ENCODE measurements at places on chromosomes 4 and X.
A peak's percentile ranks its signal among the peaks of the same experiment; 100 is the strongest.

GRCh38 chr4:76533314-76533713, 98.3 kb downstream of the SHROOM3 start:
- no peak for DNase-seq

DNA sequence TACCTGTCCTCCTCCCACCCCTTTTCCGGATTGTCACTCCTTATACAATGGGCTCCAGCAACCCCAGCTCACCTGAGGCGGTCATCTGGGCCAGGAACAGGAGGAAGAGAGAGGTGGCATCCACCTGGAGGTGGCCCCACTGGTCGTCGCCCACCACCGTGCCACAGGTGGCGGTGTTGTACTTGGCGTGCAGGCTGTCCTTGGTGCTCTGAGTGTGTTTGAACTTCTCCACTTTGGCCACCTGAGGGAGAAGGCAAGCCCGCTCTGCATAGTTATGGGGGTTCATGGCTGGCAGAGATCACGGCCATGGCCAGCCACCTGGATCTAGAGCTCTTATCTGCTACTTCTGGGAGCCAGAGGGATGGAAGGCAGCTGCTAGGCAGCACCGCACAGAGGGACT, 32.9 kb downstream of the PHKA2 start:
- DNase-seq, result no peak

DNA sequence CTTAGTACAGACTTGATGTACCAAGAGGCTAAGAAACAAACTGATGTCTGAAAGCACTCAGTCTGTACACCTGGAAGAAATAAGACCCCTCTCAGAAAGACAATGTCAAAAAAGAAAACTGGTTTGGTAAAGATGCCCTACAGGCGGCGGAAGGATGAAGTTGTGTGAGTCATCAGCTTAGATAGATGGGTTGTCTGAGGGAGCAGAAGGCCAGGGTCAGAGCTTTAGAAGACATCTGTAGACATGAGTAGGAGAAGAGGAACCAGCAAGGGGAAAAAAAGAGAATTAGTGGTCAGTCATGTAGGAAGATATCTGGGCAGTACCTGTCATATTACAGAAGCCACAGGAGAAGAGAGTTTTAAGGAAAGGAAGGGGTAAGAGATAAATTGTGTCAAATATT, 8.3 kb downstream of the SRPX2 start:
- DNase-seq, result no peak

DNA sequence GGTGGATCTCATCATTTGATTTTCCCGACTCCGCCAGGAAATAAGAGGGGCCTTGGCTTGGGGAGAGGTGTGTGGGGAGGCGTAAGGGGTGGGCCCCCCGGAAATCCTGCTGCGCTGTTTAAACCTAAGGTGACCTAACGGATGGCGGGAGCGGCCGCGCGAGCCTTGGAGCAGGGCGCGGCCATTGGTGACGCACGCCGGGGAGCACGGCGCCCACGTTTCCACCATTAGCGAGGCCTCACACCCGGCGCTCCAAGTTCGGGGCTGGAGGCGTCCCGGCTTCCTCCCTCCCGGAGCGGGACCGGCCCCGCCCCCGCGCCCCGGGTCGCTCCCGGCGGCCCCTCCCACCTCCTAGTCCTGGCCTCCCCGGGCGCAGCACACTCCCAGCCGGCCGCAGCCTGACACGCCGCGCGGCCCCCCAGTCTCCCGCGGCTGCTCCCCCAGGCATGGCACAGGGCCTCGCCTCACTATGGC, at the start of gene SMS:
TSS of gene SMS (plus strand) at position 354 of the 474 bp plus-strand sequence. CDS start at position 470, 116 bp downstream.
- DNase-seq, result peak; percentile 45

DNA sequence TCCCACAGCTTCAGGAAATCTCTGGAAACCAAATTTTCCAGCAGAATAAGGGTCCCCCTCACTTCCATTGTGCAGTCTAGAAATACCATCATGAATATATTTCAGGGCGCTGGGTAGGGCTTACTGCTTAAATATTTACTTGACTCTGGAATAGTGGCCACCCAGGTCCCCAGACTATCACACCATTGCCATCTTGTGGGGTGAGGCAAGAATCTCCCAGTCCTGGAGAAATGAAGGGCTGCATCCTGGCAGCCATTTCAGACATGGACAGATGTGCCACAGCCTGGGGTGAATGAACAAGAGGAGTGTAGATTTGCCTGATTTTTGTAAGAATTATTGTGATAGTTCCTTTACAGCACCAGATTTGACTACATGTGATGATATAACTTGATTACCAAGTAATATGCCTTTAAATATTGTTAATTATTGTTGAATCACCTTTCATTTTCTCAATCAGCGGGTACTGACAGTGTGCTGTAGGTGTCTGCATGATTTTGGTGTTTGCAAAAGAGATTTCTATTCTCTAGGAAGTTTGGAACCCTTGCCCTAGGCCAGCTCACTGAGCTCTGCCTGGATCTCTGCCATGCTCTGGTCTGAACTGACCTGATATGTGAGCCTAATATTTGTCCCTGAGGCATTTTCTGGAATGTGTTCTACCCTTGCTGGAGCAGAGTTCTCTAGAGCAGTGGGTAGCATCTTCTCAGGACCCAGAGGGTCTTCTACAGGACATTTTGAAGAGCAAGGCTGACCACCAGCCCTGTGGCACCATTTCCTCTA, 183.4 kb downstream of the KIT start:
- DNase-seq, result no peak

DNA sequence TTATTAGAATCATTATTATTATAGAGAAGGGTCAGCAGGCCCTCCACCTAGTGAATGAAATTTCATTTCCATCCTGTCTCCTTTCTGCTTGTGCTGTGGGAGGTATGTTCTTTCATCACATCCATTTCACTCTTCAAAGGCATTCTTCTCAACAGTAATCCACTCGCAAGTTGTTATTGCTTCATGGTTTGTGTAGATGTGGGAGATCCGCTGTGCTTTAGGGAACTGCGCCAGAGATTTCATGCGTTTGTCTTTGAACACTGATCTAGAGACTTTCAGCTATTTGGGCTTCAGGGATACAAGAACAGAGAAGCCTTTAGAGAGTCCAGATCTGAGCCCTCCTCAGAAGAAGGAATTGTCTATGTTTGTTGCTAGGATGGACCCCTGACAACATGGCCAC, 53.5 kb upstream of the PUDP start:
- DNase-seq, result no peak

GRCh38 chr4:13985837-13986236, 358.3 kb upstream of the BOD1L1 start:
- no peak for DNase-seq

DNA sequence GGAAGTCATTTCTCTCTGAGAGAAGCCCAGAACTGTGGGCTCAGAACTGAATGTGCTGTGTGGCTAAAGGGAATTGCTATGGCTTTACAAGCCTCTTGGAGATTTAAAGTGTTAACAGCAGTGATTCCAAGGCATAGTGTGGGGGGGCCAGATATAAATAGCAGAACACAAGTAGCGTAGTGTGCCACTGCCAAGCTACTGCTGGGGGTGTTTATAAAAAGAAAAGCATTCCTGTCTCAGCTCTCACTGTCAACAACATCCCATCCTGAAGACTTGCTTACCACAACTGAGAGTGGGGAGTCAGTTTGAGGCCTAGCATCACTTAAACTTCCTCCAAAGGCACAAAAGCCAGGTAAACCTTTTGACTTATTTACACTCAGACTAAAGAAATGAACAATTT, at the start of gene ART3:
TSS of gene ART3 (plus strand) at position 242 of the 400 bp plus-strand sequence. CDS start 1,181 bp downstream, outside the sequence.
- DNase-seq, result no peak

Measured in activated T-cell treated with anti-CD3 and anti-CD28 coated beads for 4 hours (primary cell).